Left renal cortex interstitium (tissue), 4 donors: ENCODE measurements at places on chromosomes 7 and 10. TPM values are rescaled to one million over a fixed set of nuclear protein-coding genes. Genes with fewer than 3 reads are reported as not detected.

DNA sequence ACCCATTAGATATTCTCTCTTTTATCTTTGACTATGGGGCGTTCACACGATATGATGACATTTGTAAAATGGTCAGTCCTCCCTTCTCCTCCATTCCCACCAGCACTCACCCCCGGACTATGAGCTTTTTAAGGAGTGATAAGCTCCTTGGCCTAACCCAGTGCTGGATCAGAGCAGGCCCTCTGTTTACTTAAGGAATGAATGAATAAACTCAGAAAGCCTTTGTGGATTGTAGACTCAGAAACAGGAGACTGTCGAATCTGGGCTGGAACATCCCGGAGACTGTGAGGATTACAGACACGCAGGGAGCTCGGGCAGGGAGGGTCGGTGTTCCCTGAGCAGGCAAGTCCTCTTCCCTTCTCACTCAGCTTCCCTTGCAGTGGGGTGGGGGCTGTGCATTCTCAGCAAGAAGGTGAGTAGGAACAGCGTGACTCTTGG, 6.8 kb upstream of the ZCCHC24 start:
- DNase-seq = no peak

- DNase-seq = no peak
These were observed 94.5 kb downstream of the HIPK2 start for GRCh38 chr7:139683137-139683921.

DNA sequence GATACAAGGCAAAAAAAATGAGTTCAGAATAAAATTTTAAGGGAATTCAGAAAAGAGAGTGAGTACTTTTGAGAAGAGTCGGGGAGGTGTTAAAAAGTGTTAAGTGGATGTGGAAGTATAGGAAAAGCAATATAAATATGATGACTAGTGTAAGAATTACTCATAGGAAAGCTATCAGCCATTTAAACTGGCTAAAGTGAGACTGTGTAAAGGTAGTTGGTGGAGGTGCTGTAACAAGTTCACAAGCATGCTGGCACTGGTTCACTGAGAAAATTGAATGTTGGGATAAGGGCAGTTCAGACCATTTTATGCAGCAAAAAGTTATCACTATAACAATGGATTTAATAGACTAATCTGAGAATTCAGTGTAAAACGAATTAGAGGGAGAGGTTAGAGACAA, 179.0 kb upstream of the DKK1 start:
- no peak for DNase-seq

DNA sequence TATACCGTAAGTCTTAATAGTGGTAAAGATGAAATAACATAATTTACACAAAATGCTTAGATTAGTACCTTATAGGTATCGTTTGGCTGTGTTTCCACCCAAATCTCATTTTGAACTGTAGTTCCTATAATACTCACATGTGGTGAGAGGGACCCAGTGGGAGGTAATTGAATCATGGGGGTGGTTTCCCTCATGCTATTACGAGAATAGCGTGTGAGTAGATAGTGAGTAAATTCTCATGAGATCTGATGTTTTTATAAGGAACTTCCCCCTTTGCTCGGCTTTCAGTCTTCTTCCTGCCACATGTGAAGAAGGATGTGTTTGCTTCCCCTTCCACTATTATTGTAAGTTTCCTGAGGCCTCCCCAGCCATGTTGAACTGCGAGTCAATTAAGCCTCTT, 426.3 kb upstream of the POT1 start:
- no peak for DNase-seq

DNA sequence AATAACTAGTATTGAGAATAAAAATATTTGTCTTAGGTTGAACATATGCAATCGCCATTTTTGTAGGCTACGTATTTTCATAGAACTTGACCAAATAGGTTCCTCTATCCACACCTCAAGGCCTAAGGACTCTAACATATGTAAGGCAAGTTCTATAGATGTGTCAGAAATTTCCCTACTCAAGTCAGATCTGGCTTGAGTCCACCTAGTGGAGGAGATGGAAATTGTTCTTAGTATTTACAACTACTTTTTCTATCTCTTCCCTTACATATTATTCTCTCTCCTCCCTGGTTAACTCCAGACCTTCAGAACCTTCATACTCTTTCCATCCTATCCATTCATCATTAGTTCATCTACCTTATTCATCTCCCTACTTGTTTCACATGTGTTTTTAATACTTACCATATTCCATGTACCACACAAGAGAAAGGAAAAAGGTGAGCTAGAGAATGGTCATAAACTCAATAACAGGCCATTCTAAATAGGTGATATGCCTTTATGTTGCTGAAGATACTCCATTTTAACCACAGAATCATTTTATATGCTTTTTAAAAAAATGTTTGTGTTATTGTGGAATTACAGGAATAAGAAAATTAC, 174.5 kb upstream of the HDAC9 start:
- no peak for DNase-seq

- DNase-seq = no peak
These were observed 4.5 kb upstream of the CAMK2B start for GRCh38 chr7:44329888-44330287.

- no peak for DNase-seq
These were observed 29.7 kb upstream of the DNAJB6 start for GRCh38 chr7:157306846-157307838.

- DNase-seq = no peak
These were observed 608 bp downstream of the ACHE start for GRCh38 chr7:100894860-100895700.

- no peak for DNase-seq
These were observed 25.4 kb downstream of the TLL2 start for GRCh38 chr10:96488161-96488935.

DNA sequence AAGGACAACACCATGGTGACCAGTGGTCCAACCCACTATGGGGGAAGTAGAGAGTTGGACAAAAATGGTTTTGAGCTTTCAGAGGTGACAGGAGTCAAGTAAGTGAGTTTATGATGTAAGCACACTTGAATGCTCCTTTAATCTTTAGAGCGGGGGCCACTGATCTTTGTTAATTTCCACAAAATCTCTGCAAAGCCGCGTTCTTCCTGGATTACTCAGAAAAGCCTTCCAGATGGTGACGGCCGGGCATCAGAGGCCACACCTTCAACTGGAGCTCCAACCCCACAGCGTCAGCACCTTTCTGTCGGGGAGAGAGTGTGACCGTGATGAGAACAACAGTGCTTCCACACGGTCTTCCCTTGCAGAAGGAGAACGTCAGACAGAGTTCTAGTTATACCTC, 35.2 kb upstream of the KLF6 start:
- DNase-seq = no peak

DNA sequence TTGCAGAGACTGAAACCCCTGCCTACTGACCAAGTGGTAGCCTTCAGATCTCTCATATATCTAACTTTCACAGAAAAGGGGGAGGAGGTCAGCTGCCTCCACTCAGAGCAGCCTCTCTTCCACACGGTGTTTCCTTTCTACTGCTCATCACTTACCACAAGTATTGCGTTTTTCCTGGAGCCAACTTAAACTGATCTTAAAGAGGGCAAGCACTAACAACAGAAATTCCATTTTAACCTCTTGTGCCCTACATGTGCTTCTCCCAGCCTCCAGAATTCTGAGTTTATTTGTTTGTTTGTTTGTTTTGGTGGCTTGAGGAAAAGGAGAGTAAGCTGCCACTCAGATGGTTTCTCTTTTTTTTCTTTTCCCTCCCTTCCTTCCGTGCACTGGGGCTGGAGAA, 19.1 kb downstream of the SKIDA1 start:
- no peak for DNase-seq

GRCh38 chr10:12705943-12706342, 295.6 kb downstream of the CCDC3 start:
- DNase-seq = no peak

DNA sequence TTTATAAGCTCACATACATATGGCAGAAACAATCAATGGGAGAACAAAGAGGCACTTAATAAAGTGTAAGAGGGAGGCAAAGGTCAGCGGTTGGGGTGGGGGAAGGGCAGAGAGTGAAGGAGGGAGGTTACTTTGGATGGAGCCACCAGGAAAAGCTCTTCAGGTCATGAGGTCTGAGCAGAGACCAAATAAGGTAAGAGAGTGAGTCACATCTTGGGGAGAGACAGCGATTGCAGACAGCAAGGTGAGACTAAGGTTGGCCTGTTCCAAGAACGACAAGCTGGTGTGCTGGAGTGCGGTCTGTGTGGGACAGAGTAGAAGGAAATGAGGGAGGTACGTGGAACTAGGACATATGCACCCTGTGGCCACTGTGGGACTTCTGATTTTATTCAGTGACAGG, 74.3 kb upstream of the TOMM7 start:
- DNase-seq = no peak

Gene GHRHR
- 0.55 TPM for polyA plus RNA-seq

Gene LIMK1
- polyA plus RNA-seq = 30.6 TPM
